NCI-H2171 (cell line): ENCODE measurements at places on chromosomes 5 and 9.

DNA sequence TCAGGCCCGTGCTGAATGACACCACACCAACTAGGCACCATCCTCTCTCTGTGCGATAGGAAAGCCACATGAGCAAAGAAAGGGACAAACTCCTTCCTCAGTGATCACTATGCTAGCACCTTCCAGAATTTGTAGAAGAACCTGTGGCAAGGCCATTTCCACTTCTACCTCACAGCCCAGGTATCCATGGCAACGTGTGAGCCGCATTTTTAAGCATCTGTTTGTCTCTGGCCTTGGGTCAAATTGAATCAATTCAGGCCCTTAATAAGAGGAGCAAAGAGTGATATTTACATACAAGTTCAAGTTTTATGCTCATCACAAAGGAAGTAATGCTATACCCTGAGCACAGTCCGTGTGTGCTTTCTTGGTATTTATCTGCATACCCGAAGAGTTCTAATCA lies 179.3 kb downstream of the SLC12A2 start:
- DNase-seq, result no peak

- no peak for DNase-seq
Observed at GRCh38 chr9:127368852-127369402, 28.0 kb upstream of the SLC2A8 start.

GRCh38 chr9:18776836-18777820 lies 255.9 kb downstream of the SAXO1 start:
- DNase-seq, result no peak

GRCh38 chr5:73426034-73426433 lies 22.5 kb downstream of the FOXD1 start:
- no peak for DNase-seq

GRCh38 chr5:28703651-28704260 lies 1665.4 kb upstream of the CDH9 start:
- DNase-seq, result no peak

GRCh38 chr5:61866930-61867329 lies 439.1 kb upstream of the KIF2A start:
- DNase-seq, result no peak
